CMK (cell line): ENCODE measurements at places on chromosomes 1 and 21.

DNA sequence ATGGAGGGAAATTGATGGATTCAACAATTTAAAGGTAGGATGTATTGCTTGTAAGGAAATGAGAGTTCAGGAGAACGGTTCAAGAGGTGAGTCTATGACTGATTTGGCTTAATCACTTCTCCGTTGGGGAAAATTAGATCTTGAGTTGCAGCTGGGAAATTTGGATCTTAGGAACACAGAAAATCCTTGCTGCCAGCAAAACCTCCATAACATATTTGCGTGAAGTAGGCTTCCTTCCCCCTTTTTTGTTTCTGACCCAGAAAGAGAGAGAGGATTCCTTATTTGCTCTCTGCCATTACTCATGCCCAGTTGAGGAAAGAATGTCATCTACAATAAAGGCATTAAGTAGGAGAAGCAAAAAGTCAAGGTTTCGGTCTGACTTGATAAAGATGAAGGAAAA is 73.5 kb upstream of the PDC start:
- no peak for DNase-seq

DNA sequence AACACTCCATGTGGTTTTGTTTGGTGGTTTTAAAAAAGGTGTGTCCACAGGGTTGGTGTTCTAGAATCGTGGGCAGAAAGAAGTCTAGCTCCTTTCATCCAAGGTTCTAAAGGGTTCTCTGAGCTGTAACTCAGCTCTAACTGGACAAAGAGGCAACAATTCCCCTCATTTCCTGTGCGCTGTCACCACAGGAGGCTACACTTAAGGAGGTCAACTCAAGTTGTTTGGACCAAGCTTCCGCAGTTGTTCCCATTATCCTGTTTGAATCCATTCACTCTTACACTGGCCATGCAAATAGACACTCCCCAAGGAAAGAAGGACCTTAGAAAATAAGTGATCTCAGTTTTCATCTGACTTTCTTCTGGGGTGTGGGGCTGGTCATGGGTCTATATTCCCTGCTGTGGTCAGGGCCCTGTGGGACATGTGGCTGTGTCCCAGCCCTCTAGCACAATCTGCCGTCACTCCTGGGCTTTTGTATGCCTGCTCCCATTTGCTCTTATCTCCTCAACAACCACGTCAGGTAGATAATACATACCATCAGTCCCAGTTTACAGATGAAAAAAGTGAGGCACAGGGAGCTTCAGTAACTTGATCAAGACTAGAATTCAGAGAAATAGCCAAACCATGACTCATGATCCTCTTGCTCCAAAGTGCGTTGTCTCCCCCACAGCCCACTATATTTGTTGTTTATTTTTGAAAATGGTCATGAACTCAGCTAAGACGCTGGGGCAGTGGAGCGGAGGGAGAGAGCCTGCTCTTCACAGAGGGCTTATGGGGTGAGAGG is 103.6 kb downstream of the RHOU start:
- no peak for DNase-seq

- no peak for DNase-seq
Observed at GRCh38 chr1:100404821-100405220, 52.5 kb downstream of the CDC14A start.

DNA sequence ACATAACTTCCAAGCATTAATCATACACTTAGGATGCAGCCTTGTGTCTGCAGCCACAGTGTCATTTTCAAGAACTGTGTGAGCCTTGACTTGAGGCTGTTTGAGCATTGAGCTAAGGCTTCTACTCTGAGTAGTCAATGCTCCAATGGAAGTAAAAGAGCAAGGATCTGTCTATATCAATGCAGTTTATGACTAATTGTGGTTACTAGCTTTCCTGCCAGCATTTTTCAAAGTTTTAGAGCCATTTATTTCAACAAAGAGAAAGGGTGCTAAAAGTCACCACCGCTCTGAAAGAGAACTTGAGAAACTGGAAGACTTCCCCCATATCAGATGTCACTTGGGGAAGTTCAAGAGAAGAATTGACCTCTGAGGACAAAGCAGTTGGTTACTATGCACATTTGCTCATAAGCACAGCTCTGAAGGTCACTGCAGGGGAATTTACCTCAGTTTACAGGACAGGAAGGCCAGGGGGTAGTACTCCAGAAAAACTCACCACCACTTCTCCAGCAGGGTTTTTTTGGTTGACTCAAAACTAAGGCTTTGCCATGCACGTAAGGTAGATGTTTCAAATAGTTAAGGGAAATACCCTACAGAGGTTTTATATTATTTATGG is 24.5 kb upstream of the RGS1 start:
- DNase-seq, result no peak

DNA sequence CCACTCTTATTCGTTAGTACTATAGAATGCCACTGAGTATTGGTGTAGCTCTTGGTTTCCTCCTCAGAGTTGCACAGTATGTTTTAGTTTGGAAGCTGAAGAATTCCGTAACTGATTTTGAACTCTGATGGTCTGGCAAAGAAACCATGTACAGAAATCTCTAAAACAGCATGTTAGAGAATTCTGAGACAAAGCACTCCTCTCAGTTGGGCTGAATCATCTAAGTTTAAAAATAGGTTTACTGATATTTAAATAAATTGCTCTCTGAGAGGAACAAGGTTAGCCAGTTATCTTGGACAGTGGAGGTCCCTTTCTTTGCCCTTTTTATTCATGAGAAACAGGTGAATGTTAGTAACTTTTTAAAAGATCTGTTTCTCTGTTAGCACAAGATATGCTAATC is 43.8 kb downstream of the NCF2 start:
- no peak for DNase-seq

- DNase-seq, result no peak
Observed at GRCh38 chr1:61132645-61133334, 50.4 kb downstream of the NFIA start.

GRCh38 chr1:156677616-156678596 is 699 bp upstream of the NES start:
- no peak for DNase-seq

DNA sequence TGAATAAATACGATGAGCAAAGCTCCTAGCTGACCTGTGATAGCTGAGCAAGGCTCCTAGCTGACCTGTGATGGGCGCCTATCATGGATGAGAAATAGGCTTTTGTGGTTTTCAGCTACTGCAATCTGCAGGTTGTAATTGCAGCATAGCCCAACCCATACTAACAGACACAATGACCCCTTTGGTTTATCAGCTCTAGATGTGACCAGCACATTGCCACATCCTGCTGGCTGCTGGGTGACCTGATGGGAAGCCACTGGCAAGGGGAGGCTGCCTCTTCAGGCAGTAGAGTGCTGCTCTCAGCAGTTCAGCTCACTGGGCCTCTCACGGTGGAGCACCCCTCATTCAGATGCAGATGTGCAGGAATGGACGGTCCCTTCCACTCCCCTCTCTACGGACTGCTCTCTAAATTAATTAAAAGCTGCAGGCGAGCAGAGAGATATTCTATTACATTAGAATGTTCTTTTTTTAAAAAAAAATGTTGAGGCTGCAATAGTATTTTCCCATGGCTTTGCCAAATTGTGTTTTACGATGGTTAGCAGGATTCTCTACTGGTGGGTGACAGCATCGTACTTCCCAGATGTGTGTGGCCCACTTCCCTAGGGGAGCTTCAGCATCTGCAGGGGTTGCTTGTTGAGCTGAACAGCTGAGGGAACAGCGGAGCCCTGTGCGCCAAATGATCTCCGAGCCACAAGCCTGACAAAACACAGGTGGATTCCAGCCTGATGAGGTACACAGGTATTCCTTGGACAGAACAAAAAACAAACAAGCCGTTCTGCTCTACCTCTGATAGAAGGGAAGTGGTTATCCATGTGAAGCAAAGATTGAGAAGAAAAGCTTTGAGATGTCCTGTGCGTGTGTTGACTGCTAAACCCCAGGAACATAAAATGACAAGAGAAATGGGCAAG is 65.0 kb downstream of the SYT6 start:
- peak; percentile 50 for DNase-seq

- DNase-seq, result no peak
Observed at GRCh38 chr1:77430966-77431690, 149.3 kb downstream of the AK5 start.

- no peak for DNase-seq
Observed at GRCh38 chr1:205449750-205450443, 5.9 kb downstream of the BLACAT1 start.

DNA sequence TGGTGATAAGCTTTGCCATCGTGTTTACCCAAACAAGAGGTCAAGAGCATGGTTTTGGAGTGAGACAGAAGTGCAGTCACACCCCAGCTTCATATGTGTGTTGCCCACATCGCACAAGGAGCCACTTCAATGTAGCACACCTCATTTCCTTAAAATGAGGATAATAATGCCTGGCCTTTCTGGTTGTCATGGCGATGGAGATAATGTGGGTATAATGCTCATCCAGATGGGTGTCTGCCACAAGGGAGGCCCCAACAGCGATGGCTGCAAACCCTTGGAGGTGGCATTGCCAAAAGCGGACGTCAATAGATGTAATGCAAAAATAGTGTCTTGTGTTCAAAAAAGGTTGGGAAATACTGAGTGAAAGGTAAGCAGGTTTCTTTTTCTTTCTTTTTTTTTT is 83.1 kb upstream of the AJAP1 start:
- no peak for DNase-seq

GRCh38 chr1:157193702-157194391 is 55.7 kb upstream of the ETV3 start:
- DNase-seq, result peak; percentile 35

- no peak for DNase-seq
Observed at GRCh38 chr1:108961752-108962486, 1.4 kb downstream of the CLCC1 start.

- peak; percentile 93 for DNase-seq
Observed at GRCh38 chr1:1324524-1325287, at the start of the genes CPTP and INTS11. Gene CPTP, plus strand, starts transcription at chr1:1324802. Its CDS starts 2,109 bp downstream, at chr1:1326911. Gene INTS11, minus strand, starts transcription at chr1:1324660. Its CDS starts 52 bp downstream, at chr1:1324608.

DNA sequence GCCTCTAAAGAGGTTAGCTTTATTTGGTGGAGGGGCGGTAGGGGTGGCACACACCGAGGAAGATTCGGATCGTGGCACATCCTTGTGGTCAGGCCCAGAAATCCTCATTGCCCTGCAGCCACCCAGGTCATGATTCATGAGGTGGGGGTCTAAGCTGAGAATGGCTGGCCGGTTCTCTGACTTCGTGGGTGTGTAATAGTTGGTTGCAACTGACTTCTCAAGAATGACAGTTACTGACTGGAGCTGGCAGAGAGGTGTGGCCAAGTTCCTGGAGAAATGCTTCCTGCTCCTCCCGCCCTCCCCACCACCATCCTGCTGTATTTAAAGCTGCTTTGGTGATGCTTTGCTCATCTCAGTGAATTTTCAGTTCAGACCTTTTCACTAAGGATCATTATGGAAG is 198.6 kb downstream of the KIF26B start:
- no peak for DNase-seq

- no peak for DNase-seq
Observed at GRCh38 chr1:152000964-152001630, 7.4 kb upstream of the S100A10 start.

DNA sequence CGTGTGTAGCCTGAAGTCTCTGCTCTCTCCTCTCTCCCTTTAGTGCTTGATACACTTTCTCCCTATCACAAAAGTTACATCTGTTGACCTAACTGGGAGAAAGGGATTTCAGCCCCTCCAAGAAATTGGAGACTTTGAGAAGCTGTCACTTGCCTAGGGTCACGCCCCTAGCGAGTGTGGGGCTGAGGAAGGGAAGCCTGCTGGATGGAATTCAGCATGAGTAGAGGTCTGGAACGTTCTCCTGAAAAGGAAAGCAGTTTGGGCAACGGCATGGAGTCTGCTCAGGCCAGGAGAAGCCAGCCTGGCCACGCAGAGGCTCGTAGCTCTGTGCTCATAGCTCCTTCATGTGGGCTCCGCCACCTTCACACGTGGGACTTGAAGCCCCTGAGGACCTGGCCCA is 22.4 kb downstream of the COL16A1 start:
- DNase-seq, result no peak

DNA sequence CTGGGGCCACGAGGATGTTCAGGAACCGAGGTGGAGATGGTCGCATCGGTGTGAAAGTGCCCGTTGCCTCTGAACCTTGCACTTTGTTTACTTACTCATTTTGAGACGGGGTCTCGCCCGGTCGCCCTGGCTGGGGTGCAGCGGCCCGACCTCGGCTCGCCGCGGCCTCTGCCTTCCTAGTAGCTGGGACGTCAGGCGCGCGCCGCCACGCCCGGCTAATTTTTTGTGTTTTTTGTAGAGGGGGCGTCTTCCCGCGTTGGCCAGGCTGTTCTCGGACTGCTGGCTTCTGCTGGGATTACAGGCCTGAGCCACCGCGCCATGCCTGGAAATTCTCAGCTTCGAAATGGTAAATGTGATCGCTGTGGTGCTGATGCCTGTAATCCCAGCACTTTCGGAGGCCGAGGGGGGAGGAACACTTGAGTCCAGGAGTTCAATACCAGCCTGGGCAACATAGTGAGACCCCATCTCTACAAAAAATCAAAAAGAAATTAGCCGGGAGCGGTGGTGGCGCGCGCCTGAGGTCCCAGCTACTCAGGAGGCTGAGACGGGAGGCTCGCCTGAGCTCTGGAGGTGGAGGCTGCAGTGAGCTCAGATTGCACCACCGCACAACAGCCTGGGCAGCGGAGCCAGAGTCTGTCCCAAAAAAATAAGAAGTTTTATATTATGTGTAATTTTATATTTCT is 684 bp upstream of the MRPL20 start:
- no peak for DNase-seq

DNA sequence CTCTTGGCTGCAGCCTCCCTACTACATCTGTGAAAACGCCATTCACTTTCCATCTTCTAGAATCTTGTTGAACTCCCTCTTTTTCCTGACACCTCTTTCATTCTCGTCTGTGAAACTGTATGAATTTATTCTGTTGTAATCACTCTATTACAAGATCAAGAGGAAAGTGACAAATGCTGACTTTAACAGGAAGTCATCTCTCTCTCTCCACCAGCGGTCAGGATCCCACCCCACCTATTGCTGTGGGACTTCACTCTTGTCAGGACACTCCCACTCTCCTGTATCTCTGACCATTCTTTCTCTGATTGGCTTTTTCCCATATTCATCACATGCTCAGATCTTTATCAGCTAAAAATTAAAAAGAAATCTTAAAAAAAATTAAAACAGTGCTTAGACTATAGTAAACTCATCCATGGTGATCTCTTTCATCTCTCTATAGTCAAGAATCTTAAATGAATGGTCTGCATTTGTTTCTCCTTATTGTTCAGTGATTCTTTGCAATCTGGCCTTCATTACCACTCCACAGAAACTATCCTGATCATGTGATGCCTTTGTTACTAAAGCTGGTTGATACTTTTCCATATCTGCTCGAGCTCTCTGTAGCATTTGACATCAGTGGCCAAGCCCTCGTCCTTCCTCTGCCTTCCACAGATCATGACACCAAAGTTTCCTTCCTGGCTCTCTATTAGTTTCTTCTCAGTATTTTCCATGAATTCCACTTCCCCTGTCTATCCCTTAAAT is 113.6 kb downstream of the UCHL5 start:
- no peak for DNase-seq

- DNase-seq, result no peak
Observed at GRCh38 chr1:165840423-165840822, 13.0 kb downstream of the UCK2 start.

GRCh38 chr1:20153000-20153418 is 13.9 kb downstream of the PLA2G2F start:
- no peak for DNase-seq

- DNase-seq, result no peak
Observed at GRCh38 chr1:38831731-38832369, 27.7 kb downstream of the RRAGC start.
